ENCODE measurements at places on chromosomes 12 and 14.

DNA sequence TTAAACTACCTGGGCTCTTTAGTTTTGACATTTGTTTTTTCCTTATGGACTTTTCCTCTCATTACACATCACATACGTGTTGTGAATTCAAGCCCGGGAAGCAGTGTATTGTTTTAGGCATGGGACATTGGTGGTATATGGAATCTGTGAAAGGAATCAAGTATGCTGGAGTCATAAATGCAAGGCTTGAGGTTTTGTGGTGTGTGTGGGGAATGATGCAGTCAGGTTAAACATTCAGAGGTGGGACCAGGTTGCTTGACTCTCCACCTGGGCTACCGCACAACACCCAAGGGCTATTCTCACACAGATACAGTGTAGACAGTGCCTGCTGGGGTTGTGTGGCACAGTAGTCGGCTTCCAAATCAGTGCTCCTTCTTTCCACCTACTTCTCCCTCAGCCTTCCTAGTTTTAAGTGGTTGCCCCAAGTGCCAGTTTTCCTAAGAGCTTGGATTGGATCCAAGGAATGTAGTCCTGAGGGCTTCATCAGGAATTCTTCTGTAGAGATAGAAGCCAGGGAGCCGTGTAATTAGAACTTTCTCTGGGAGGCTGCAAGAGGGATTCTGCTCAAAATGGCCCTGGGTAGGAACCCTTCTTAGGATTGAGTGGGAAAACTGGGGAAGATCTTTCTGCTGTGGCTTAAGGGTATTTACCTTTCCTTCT lies 243.7 kb downstream of the C12orf75 start:
- no peak for DNase-seq

DNA sequence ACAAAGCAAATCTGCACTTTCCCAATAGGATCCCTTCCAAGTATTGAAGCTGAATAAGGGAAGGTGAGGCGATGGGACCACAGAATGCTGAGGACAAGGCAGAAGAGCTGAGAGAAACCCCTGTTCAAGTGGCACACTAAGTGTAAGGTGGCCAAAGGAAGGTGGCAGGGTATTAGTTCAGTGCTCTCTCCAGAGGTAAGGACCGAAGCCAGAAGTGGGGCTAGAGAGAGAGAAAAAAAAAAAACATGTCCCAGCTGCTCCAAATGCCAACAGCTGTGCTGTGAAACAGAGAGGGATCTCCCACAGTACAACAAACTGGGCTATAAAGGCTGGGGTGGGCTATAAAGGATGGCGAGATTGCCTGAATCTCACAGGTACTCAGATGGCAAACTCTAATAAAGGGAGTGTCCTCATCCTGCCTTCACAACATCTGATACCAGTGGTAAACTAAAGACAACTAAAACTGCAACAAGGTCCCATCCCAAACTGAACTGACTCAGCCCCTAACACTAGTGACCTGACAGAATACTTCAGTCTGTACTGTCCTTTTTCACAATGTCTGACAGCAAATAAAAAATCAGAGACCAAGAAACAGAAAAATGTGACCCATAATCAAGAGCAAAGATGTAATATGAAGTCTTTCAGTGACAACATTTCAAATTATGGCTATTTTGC lies 47.9 kb downstream of the CDK17 start:
- DNase-seq, result no peak

DNA sequence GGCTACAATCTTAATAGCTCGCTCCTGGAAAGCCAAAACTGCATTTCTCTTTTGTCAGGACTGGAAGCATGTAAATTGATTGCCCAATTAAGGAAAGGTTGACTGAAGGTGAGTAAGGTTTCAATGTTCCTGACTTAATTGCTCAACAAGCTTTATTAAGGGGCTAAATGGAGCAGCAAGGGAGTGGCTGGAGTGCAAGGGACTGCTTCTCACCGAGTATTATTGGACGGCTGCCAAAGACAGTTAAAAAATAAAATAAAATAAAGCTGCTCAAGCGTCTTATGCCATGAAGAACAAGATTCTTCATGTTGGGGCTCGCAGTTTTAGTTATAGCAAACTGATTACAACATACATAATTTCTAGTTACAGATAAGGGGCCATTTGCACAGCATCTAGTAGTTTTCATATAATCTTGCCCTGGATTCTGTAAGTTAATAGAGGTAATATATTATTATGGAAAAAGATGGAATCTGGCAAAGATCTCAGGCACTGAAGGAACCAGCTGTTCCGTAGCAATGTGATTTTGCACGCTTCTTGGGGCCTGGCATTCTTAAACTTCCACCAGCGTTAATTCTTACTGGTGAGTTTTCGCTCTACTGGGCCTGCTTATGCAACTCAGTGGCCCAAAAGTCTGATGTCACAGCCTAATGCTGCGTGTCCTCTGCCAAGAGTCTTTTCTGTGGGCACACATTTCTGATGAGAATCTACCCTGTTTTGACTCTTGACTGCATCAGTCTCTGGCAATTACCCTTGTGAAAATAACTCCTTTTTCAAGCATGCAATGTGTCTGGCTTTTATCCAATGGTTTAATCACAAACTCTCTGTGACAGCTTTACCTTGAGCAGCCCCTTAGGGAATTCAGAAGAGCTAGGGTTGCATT lies 108.5 kb downstream of the SLC38A1 start:
- DNase-seq, result no peak

- no peak for DNase-seq
Measured at GRCh38 chr12:87921621-87922020, 107.6 kb downstream of the C12orf50 start.

- no peak for DNase-seq
Measured at GRCh38 chr14:47874350-47874749, 198.9 kb upstream of the MDGA2 start.

- no peak for DNase-seq
Measured at GRCh38 chr12:46530373-46531056, 157.9 kb upstream of the SLC38A2 start.

DNA sequence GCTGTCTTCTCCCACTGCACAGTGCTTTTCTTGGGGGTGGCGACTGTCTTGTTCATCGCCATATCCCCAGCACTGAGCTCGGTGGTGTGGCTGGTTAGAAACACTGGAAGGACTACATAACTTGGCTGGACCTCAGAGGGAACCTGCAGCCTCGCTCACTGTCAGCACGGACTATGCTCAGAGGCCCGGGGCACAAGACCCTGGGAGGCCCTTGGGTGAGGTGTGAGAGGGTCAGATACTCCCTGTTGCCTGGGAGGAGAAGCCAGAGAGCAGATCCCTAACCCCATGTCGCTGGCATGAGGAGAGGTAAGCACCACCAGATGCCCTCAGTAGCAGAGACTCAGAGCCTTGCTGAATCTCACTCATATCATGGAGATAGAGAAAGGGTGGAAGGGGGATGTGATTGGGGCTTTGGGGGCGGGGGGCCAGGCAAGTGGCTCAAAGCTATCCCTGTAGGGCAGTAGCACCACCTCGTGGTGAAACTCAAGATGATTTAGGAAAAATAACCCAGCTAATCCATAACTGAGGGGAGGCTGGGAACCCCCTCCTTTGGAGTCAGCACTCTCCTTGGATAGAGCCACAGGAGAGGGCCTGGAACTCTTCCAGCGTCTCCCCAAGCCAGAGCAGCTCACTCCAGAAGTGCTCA lies 18.7 kb upstream of the HDAC7 start:
- DNase-seq, result no peak

- no peak for DNase-seq
Measured at GRCh38 chr14:31578792-31579501, 17.7 kb downstream of the NUBPL start.

GRCh38 chr14:101844219-101844618 lies 82.7 kb downstream of the PPP2R5C start:
- no peak for DNase-seq

- DNase-seq, result no peak
Measured at GRCh38 chr12:93762912-93763553, 85.9 kb downstream of the CRADD start.

DNA sequence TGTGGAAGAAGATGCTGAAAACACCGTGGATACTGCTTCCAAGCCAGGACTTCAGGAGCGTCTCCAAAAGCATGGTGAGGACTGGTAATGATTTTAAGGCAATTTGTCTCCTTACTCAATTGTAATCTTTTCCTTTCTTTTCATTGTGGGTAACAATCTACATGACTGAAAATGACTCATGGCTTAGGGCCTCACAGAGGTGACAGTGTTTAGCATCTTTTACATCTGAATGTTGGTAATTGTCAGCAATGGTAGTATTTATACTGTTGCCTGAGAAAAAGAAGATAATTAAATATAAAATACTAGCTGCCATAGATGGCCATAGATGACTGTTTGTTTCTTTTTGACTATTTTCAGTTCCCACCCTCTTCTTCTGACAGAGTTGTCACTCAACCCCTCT lies 31.6 kb downstream of the TULP3 start:
- no peak for DNase-seq

- DNase-seq, result no peak
Measured at GRCh38 chr14:74299061-74299545, 3.6 kb downstream of the ABCD4 start.

DNA sequence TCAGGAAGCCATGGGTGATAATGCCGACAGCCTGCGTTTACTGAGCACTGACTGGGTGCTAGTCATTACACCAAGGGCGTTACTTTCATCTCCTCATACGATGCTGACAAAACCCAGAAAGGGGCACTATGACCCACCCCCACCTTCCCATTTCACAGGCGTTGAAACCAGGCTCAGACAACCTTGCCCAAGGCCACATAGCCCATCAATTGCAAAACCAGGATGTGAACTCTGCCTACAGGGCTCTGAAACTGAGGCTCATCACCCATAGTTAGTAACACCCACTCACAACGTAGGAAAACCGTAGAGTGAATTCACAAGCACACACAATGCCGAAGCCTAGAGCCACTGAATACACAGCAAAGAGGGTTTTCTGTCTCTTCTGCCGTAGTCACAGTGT lies 119.9 kb downstream of the RIMBP2 start:
- no peak for DNase-seq

DNA sequence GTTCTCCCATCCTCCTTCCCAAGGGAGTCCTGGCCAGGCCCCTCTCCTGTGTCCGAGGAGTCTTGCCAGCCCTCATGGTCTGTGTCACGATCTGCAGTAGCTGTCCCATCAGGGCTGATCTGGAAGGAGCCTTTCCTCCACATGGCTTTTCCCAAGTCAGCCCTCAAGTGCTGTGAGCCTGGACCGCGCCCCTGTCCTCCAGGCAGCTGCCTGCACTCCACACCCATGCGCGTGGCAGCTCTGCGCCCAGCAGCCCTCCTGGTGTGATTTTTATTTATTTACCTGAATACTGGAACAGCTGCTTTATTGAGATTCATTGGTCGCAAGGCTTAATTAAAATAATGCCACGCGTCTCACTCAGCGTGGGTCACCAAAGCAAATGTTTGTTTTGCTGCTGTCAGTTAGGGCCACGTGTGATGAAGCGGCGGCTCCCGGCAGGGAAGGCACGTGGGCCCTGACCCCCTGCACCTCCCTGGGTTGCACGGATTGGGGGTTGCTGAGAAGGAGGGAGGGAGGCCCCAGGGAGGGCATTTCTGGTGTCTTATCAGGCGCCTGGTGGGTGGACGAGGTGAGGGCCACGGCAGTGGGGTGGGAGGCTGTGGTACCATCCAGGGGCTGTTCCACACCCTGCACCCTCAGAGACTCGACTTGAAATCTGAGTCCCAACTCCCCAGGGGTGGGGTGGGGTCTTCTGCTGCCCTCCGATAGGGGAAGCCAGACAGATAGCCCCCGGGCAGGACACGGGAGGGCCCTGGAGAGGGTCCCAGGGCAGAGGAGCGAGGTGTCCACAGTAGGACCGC lies 206.3 kb upstream of the C14orf180 start:
- DNase-seq, result no peak
